Cardiac muscle cell (in vitro differentiated cells and primary cell): ENCODE measurements at places on chromosomes 11 and 22. TPM values are rescaled to one million over a fixed set of nuclear protein-coding genes. Genes with fewer than 3 reads are reported as not detected.

OR10AG1 gene
- not detected in 2 replicates for total RNA-seq

ZNF280A gene
- not detected in 2 replicates for total RNA-seq

CD3E gene
- not detected in 2 replicates for total RNA-seq

ISX gene
- not detected in 2 replicates for total RNA-seq

GRCh38 chr11:32316858-32317642 lies 118.3 kb downstream of the WT1 start:
- no peak for DNase-seq

GRCh38 chr22:19319281-19319680 lies 27.8 kb upstream of the CLTCL1 start:
- no peak for DNase-seq

GRCh38 chr22:20964799-20965103 lies 2.3 kb upstream of the AIFM3 start:
- DNase-seq = no peak
